ENCODE measurements at places on chromosomes 3 and 15.
A peak's percentile ranks its signal among the peaks of the same experiment; 100 is the strongest.

GRCh38 chr15:75551091-75551490, 28.0 kb downstream of the PTPN9 start:
- no peak for DNase-seq

DNA sequence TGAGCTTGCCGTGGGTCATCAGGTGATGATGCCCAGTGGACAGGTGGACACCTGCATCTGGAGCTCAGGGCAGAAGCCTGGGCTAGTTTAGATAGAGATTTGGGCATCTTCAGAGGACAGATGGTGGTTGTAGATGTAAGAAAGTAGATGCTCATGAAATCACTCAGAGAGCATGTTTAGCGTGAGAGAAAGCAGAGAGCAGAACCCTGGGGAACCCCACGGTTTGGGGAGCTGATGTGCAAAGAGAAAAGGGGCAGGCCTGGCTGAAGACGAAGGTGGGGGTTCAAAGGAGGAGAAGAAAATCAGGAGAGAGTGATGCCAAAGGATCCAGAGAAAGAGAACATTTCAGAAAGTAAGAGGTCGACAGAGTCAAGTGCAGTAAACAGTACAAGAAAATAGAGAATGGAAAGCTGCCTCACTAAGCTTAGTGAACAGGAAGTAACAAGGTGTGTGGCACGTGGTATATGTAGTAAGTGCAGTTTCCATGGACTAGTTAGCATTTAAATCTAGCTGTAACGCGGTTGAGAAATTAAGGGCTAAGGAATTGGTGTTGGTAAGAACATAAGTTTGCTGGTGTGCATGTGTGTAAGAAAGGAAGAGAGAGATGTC, 13.5 kb downstream of the TIGIT start:
- no peak for DNase-seq

- no peak for DNase-seq
Observed at GRCh38 chr3:9875448-9875847, 4.6 kb downstream of the CIDEC start.

DNA sequence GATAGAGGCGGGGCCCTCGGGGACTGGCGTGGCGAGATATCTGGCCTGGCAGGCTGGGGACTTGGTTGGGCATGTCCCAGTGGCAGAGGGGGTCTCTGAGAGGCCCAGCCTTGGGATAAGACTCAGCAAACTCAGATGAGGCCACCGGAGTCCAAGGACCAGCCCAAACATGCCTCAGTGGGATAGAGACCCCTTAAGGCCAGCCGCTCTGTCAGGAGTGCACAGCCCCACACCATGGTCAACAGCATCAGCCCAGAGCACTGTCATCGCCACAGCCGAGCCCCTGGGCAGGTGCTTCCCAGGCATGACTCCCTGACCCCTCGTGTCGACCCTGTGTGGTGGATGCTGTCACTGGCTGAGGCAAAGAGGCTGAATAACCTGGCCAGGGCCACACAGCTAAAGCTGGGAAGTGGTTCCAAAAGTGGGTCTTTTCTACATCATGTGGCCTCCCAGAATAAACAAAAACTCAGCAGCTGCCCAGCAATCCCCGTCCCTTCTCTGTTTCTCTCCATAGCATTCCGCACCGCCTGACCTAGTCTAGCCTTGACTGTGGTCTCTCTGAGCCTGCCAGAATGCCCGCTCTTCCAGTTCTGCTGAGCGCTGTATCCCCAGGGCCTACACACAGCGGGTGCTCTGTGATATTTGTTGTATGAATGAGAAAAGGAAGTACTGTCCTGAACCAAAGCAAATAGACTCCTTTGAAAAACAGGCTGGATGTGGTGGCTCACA, 15.1 kb downstream of the CTSH start:
- no peak for DNase-seq

DNA sequence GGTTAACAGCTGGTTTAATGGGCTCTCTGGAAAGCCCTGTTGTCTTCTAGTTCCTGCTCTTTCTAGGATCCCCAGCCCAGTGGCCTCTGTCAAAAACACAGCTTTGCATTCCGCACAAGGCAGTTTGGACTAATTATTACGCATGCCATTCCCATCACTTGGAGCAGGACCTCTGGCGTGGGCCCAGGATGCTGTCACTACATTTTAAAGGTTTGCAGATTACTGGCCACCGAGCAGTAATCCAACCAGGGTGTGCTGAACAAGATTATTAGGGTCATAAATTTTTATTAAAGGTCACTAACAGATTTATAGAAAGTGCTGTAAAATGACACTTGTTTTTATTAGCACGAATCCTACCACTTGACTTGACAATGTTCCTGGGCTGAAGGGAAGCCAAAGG, 143.6 kb upstream of the SLC6A11 start:
- peak; percentile 70 for DNase-seq

GRCh38 chr3:89577637-89578530, 470.5 kb downstream of the EPHA3 start:
- DNase-seq: no peak

DNA sequence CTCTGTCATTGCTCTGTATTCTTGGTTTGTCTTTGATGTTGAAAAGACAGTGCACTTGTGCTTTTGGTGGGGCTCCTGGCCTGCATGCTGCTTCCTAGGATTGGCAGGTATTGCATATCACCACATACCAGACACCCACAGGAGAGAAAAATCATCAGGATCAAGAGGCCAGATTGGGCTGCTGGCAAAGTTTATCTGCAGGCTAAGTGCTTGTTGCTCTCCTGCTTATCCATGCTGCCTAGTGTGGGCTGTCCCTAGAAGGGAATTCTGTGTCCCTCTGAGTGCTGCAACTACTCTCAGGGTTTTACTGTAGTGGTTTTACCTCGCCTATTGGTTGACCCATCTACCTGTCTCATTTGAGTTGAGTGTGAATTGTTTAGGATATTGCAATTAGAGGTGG, 833 bp upstream of the SLC22A13 start:
- no peak for DNase-seq

Measured in left ventricle myocardium superior (tissue), 1 donor.